ENCODE measurements at places on chromosomes 5 and 9. TPM values are rescaled to one million over a fixed set of nuclear protein-coding genes. Genes with fewer than 3 reads are reported as not detected.

GRCh38 chr9:76615177-76615603 is 149.0 kb upstream of the PCA3 start:
- no peak for DNase-seq

DNA sequence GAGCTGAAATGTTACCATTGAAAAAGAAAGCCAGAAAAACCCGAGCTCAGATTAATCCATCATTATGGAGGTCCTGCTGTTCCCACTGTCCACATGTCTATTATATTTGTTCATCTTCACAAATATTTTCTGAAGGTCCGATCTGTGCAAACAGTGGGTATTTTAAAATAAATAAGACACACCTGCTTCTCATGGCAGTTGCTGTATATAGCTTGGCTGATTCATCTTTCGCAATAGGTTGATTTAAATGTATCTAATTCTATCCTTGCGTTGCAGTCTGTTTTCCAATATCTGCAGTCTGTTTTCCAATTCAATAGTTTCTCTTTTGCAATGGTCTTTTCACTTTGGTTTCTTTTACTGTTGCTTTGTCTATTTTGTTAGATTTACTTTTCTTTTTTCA is 87.4 kb upstream of the PCA3 start:
- no peak for DNase-seq

DNA sequence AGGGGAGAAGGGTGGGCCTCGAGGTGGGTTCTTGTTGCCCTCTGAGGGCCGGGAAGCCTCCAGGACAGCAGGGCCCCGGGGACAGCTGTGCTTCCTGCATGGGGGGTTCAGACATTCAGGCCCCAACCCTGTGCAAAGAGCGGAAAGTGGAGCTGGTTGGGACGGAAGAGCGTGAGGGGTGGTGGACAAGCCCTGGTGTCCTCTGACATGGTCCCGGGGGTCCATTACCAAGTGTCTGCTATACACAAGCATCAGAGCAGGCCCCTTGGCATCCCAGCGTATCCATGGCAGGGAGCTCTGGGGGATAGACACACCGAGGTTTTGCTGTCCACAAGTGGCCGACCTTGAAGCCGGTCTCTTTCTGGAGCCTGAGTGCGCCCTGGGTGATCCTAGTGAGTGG is 9.3 kb downstream of the PLPP7 start:
- no peak for DNase-seq

GRCh38 chr5:96957254-96958049 is 21.6 kb downstream of the LNPEP start:
- no peak for DNase-seq

- DNase-seq = peak; percentile 17
These were observed 168.4 kb upstream of the MPDZ start for GRCh38 chr9:13447843-13448422.

DNA sequence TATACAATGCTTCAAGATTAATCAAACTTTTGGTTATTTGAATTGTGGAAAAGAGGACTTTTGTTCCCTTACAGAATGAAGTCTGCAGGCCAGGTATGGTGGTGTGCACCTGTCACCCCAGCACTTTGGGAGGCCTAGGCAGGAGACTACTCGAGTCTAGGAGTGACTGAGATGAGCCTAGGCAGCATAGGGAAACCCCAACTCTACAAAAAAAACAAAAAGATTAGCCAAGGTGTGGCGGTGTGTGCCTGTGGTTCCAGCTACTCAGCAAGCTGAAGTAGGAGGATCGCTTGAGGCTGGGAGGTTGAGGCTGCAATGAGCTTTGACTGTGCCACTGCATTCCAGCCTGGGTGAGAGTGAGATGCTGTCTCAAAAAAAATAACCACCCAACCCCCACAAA is 9.3 kb downstream of the CCNH start:
- DNase-seq = no peak

- no peak for DNase-seq
These were observed 38.1 kb upstream of the VLDLR start for GRCh38 chr9:2583308-2584013.

The CMYA5 gene
- total RNA-seq = 0.80 TPM

The FSD1L gene
- 2.3 TPM for total RNA-seq

The LHFPL2 gene
- total RNA-seq = 33.1 TPM

The PCDHGC5 gene
- total RNA-seq = 0.44 TPM

DNA sequence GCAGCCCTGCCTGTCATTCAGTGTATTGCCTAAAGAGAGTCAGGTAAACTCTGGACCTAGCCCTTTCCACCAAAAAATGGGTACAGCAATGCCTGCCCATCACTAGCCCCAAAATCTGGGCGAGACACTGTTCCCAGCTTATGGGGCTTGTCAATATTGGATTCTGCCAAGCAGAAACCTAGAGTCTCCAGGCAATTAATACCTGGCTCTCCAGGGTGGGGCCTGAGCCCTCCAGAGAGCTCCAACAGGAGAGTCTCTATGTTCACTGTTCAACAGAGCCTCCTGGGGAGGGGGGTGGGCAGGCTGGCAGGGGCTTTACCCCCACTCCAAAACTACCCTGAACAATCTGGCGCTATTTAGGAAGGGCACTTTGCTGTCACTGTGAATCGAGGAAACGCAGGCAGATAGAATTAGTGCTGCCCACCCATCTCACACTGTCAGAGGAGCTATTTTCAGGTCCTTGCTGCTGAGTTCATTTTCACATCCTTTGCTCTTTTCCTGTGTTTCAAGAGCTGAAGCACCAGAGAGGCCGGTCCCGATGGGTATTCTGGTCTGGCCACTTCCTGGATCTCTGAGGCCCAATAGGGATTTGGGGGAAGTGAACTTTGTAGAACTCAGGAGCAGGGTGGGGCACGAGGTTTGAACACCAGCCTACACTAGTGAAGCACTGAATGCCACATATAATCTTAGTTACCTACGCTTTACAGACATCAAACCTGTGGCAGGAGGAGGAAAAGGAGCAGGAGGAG is 121.8 kb downstream of the C5orf15 start:
- DNase-seq = no peak

DNA sequence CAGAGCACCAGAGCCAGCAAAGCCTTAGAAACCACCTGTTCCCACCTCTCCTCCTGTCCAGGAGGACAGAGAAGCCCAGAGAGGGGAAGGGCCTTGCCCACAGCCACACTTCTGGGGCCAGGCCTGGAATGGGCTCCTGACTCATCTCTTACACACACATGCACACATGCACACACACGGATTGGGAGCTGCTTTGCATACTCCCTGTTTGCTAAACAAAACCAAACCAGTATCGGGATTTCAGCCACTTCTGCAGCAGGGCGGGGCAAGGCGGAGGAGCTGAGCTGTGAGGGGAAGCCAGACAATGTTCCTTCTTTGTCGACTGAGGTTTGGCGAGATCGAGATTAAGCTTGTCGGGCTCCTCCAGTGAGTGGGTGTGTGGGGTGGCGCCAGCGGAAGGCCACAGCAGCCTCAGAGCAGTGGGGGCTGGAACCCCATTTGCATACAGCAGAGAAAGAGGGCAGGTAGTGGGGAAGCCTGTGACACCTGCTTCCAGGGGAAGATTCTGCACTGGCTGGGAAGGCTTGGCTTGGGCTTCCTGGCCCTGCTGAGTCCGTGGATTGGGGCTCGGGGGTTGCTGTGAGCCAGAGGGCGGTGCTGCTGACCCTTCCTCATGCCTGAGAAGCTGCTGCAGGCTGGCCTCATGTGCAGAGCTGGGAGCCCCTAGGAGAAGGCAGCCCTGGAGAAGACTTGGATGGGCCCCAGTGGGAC is 16.1 kb downstream of the GFI1B start:
- DNase-seq = peak; percentile 64

The MLANA gene
- not detected for total RNA-seq

- no peak for DNase-seq
These were observed 66.4 kb downstream of the NFIB start for GRCh38 chr9:14247577-14247976.

The TERT gene
- 27.1 TPM for total RNA-seq

DNA sequence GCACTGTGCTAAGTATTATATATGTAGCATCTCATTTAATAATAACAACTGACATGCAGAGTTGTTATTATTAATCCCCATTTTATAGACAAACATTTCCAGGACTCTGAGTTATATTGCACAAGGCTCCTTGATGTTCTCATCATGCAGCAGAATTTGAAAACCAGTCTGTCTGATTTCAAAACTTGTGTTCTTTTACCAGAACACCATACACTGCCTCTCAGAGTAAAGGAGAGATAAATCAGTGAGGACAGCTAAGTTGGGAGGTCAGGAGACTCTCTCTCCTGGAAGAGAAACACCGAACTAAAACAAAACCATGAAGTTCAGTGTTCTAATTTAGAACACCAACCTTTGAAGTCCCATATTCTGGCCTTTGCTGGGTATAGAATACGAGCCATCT is 92.7 kb upstream of the TNC start:
- no peak for DNase-seq

The CARTPT gene
- total RNA-seq = not detected

DNA sequence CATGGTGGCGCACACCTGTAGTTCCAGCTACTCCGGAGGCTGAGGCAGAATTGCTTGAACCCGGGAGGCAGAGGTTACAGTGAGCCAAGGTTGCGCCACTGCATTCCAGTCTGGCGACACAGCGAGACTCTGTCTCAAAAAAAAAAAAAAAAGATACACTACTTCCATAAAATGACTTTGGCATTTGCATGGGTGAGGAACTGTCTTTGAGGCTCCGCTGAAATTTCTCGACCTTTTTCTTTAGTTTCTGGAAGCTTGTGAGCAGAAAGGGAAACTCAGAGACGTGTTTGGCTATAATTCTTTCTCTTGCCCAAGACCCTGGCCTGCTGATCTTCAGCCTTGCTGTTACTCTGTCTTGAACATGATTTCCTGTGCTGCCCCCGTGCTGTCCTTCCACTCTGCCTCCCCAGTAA is 37.3 kb downstream of the SPIN1 start:
- no peak for DNase-seq

- DNase-seq = no peak
These were observed 331.9 kb upstream of the RFX3 start for GRCh38 chr9:3857673-3858072.

The ST6GALNAC4 gene
- 18.5 TPM for total RNA-seq

The RNF183 gene
- not detected for total RNA-seq

The NUTM2G gene
- 0.07 TPM for total RNA-seq

DNA sequence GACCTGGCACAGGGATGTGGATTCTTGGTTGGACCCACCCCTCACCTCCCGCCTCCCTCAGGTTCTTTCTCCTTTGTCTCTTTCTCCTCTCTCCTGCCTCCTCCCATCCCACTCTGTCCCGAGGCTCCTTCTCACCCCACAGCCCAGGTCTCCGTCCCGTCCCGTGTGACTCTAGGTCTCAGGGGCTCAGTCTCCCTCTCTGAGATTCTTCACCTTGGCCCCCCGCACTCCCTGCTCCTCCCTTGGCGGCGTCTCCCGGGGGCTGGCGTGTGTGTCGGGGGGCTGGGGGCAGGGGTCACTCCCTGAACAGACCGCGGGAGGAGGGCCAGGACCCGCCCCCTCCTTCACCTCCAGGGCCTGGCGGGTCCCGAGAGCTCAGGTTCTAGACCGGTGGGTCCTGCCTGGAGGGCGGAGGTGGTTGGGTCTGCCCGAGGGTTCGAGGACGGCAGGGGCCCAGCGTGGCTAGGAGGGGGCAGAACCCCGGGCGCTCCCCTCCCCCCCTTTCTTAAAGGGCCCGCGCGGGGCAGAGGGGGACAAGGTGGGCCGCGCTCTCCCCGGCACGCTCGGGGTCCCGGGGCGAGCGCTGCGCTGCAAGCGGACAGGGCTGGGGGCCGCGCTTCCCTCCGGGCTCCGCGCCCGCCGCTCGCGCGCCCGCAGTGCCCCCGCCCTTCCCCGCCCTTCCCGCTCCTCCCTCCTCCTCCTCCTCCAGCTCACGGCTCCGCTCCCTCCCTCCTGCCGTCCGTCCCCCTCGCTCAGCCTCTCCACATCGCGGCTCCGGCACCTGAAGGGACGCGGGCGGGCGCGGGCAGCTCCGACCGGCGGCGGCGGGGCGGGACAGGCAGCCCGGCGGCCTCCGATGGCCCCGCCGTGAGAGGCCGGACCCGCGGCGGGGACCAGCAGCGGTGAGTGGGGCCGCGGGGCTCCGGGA is at the start of gene PSD2:
PSD2 (plus strand) TSS at position 735 of the 928 bp plus-strand sequence. CDS start 13,633 bp downstream, outside the sequence.
- peak; percentile 94 for DNase-seq

DNA sequence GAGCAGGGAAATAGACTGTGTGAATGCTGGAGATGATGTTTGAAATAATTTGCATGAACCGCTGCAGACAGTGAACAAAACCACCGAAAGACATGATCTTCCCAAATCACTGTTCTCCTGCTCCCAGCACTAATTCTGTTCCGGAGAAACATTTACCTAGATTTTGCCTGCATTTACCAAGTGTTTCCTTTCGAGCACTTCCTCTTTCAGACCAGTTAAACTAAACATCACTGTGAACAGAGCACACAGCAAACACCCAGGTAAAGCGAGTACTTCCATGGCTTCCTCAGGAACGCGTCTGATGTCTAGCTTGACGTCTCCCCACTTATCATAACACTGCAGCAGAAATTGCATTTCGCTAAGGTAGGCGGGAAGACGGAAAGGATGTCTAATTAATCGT is 45.1 kb upstream of the PTCH1 start:
- no peak for DNase-seq

The ANKRD18A gene
- 0.35 TPM for total RNA-seq

DNA sequence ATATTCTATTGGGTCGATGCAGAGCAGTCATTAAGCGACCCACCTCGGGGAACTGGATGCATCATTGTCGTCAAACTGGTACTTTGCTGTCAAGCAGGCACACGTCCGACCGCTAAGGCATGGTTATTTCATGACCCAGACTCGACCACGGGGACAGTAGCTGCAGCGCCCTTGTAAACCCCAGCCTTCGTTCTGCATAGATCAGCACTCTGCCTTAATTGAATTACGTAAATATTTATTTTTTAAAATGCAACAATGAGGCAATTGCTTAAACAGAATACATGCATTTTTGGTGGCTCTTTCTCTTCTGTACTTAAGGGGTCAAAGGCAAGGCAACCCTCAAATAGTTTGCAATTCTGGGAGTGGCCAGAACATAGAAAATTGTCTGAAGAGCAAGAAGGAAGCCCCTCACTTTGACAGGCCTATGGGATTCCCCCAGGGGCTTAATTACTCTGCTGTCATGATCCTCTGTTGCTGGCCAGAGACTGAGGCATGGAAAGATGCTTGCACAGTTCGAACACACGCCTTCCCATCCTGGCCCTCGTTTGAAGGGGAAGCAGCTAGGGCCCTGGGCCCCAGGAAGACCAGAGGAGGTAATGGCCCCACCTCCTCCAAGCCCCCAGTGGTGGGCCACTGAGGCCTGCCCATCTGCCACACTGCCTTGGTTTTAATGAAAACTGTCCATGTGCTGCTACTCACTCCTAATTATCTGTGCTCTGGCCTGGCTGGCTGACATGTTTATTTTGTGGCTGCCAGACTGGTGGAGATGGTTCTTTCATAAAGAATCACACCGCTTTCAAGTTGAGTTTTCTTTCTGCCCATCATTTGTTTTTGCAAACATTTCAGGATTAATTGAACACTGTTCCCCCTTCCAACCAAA is 169.7 kb upstream of the MAST4 start:
- DNase-seq = no peak

DNA sequence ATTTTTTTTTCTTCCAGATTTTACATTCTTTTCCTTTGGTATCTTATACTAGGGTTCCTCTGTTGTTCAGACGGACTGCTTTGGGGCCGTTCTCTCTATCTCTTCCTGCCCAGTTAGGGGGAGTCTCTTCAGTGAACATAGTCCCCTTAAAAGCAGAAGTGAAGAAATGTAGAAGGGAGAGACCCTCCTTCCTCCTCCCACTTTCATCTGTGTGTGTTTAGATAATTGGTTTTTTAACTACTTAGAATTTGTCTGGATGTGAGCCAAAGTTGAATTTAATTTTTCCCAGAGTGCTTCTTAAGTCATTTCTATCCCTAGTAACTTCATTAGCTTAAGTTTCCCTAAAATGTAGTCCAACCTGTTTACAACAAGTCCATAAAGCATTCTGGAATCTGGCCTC is 167.5 kb downstream of the HACD4 start:
- DNase-seq = no peak

The LCN10 gene
- total RNA-seq = 0.76 TPM
